NCI-H2171 treated with DMSO at 0.1 percent for 48 hours (cell line): ENCODE measurements at places on chromosomes 2 and 18.

GRCh38 chr2:150165442-150165841 is 322.0 kb downstream of the RND3 start:
- no peak for DNase-seq

DNA sequence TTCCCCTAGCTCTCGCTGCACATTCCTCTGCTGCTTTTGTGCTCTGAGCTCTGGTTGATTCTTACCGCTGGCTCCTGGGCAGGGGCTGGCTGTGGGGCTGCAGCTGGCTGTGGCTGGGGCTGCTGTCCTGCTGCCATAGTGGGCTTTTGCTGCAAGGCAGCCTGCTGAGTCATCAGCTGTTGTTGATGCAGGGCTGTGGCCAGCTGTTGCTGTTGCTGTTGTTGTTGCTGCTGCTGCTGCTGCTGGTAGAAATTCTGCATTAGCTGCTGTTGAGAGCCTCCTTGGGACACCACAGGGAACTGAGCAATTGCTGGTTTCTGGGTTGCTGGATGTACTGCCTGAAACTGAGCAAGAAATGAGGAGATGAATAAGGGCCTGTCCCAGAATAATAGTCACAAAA is 77.2 kb upstream of the NFU1 start:
- DNase-seq: peak; percentile 40

DNA sequence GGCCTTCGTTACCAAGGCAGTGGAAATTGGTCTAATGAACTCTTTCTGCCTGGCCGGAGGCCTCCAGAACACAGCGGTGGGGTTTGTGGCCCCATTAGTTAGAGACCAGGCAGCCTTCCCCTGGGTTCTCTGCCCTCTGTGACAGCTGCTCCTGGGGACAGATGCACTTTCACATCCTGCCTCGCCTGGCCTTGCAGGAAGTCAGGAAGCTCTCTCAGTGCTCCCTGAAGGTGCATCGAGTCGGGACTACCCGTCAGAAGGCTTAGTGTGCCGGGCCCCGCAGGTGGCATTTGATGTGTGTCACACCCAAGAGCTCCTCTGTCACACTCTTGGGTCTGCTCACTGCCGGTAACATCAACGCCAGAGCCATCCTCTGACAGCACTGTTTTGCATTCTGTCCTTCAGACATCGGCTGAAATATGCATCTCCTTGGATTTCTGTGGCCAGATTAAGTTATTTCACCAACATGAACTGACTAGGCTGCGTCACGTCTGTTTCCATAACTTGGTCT is 158.3 kb downstream of the LDLRAD4 start:
- no peak for DNase-seq

DNA sequence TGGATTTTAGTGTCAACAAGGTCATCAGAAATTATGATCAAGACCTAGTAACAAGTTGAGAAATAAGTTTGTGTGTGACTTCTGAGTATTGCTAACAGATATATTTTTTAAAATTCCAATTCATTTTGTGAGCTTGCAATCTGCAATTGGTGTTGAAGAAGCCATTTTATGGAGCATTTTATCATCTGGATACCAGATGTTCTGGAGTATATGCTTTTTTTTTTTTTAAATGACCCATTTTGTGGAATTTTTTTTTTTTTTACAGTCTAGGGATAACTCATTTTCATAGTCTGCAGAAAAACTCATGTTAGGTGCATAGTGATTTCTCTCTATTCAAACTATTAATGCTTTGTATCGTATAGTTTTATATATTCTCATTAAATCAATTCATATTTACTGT is 12.6 kb downstream of the QPCT start:
- no peak for DNase-seq

DNA sequence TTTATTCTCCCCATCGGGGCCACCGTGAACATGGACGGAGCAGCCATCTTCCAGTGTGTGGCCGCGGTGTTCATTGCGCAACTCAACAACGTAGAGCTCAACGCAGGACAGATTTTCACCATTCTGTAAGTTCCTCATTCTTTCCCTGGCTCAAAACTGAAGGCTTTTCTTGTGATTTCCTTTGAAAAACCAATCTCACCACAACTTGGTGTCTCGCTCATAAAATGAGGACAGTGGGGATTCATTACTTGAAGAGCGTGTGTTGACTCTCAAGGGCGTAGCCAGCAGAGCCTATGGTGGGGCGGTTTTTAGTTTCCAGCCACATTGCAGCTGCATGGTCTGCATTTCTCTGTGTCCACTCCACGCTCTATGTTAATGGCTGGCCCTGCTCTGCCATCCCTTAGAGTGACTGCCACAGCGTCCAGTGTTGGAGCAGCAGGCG is 29.0 kb downstream of the SLC1A4 start:
- no peak for DNase-seq

GRCh38 chr2:173862612-173863217 is 102.5 kb downstream of the SP3 start:
- DNase-seq: no peak

DNA sequence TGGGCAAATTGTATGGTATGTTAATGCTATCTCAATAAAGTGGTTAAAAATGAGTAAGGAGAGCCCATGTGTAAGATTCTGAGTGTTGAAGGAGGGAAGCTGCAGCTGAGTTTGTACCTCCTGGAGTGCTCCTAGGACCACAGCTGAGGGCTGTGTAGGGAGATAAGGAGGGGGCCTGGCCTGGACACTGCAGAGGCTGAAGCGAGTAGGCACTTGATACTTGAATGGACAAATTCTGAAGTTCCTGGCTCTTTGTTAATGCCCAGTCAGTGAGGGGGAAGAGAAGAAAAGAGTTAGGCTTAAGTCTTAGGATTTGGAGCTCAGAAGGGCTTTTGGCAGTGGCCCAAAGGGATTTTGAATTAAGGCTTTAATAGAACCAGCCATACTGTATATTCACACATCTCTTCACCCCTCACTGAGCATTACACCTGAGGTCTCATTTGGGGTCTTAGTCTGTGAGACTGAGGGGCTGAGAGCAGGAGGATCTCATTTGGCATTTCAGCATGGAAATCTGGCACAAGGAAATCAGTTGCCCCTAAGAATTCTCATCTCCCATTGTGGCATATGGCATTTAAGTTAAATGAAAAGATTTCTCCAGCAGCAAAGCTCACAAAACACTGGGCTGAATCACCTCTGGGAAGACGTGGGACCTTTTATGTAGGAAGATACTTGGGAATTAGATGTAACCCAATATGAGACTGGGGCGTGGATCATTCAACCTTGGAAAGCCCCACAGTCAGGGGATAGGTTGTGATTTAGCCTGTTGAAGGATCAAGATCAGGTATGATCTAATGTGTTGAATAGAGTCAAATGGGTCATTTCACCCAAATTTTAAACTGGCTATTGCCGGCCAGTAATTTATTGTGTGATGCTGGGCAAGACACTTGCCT is 46.8 kb downstream of the LIPG start:
- DNase-seq: peak; percentile 27

DNA sequence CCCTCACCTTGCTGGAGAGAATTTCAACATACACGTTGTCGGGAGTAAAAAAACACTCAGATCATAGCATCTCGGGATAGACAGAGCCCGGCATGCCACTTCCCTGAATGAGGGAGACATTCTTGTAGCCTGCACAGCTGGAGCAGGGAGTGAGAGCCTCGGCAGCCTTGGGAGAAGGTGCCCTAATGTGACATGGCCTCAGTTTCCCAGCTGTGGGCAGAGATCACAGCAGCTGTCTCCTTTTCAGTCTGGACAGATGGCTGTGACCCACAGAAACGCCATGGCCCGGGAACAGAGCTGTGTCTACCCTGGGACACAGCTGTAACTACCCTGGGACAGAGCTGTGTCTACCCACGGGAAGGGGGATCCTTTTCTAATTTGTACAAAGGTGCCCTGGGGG is 55.9 kb downstream of the HS1BP3 start:
- DNase-seq: no peak

GRCh38 chr2:190578158-190579057 is 43.9 kb upstream of the NEMP2 start:
- no peak for DNase-seq

GRCh38 chr2:117065912-117066311 is 748.6 kb upstream of the DDX18 start:
- no peak for DNase-seq

DNA sequence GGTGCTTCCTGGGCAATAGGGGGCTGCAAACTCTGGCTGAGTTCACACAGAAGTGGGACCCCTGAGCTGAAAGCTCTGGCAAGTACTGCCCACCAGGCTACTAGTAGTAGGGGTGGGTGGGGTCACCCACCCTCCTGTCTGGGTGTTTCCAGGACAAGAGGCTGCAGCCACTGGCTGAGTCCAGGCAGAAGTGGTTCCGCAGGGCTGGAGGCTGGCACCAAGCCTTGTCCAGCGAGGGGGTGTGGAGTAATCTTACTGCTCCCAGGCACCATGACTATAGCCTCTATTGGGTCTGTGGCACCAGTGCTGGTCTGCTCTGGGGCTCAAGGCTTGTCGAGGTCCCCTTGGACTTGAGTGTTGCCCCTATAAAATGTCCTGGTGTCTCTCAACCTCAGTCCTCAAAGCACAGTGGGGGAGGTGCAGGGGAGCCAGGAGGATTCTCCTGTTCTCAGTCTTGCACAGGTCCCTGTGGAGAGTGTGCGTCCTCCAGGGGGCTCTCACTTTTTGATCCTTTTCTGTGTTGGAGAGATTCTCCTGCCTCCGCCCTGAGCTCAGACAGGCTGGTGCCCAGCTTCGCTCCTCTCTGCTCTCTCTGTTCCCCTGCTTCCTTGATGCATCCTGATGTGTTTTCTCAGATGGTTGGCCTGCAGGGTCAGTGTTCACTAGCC is 48.1 kb downstream of the NUP35 start:
- no peak for DNase-seq

- no peak for DNase-seq
Measured at GRCh38 chr2:161824226-161824625, 200.0 kb downstream of the SLC4A10 start.

GRCh38 chr2:219844401-219845091 is 217.1 kb downstream of the SLC4A3 start:
- no peak for DNase-seq

- no peak for DNase-seq
Measured at GRCh38 chr2:159114835-159115234, 146.4 kb downstream of the TANC1 start.

- DNase-seq: no peak
Measured at GRCh38 chr2:112621790-112622527, 23.8 kb upstream of the SLC20A1 start.

DNA sequence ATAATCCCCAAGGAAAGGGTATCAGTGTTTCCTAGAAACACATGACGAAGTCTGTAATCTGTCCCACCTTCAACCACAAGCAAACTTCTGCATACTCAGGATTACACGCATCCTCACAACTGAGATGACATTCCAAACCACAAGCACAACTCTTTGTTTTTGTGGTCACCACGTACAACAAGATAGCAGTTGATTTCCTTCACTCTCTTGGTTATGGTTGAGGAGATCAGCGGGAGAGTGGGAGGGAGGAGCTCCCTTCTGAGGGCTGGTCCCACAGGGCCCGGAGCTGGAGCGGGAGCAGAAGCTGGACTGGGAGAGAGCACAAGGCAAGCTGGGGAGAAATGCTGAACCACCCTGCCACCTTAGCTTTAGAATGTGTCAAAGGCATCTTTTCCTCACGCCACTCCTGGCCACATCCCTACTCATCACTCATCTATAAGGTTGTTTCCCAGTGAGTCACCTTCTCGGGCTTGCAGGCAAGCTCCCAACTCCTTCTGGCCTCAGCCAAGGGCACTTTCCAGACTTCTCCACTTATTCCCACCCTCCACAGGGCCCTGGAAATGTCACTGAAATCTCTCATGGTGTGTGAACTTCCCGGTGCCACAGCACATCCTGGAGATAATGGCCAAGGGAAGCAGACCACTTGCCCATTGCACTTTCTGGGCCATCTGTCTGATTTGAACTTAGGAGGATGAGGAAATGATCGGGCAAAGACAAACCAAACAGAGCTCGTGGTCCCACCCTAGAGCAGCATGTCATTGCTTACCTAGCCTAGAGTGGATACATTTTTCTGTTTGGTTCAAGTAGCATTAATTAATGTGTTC is 98.9 kb upstream of the LGALSL start:
- no peak for DNase-seq

- no peak for DNase-seq
Measured at GRCh38 chr18:2111456-2111855, 459.8 kb downstream of the METTL4 start.

- no peak for DNase-seq
Measured at GRCh38 chr2:36446294-36446693, 90.7 kb downstream of the CRIM1 start.

DNA sequence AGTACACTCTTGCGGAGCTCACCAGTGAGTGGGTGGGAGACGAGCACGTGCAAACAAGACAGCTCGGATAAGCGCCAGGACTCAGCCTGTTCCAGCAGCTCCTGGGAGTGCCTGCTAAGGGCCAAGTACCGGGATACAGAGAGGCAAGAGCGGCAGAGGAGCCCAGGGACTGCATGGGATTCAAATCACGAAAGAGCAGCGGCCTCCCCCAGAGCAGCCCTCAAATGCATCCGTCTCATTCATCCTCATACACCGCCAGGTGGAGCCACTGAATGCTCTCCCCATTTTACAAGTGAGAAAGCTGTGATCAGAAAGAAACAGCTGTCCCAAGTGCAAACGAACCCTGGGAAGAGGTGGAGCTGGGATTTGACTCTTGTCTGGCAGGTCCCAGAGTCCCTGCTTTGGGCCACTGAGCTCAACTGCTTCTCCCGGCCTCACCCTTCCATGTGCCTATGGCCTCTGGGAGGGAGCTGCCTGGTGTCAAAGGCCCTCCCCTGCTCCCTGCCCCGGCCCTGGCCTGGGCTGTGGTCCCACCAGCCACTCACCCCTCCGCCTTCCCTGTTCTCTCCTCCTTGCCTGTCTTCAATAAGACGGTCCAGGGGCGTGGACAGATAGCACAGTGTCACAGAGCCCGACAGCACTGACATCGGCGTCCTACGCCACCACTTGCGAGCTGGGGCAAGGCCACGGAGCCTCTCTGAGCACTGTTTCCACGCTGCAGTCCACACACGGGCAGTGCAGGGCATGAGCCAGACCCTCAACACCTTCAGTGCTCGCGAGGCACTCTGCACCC is 72.8 kb upstream of the TAF1B start:
- peak; percentile 81 for DNase-seq

DNA sequence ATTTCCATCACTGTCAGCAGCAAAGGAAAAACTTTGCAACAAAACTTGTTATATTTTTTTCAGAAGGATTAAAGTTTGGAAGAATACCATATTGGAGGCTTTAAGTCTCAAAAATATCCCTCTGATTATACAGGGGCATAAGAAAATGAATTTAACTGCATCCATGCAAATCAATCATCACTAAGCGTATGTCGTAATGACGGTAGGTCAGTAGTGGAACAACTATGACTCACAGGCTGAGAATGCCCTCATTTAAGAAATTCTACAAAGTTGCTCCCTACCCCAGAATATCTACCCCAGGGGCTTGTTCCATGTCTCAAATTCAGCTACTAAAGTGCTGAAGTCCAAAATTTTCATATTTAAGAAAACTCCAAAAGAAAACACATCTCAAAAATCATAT is 12.5 kb upstream of the NAB1 start:
- DNase-seq: no peak

- DNase-seq: no peak
Measured at GRCh38 chr18:54696616-54697293, 105.7 kb downstream of the DYNAP start.

GRCh38 chr2:124283096-124283495 is 258.0 kb downstream of the CNTNAP5 start:
- DNase-seq: peak; percentile 58
